GM19239 (cell line): ENCODE measurements at places on chromosomes 12 and 14.

- no peak for DNase-seq
These were observed 26.3 kb downstream of the SRGAP1 start for GRCh38 chr12:63870838-63871237.

DNA sequence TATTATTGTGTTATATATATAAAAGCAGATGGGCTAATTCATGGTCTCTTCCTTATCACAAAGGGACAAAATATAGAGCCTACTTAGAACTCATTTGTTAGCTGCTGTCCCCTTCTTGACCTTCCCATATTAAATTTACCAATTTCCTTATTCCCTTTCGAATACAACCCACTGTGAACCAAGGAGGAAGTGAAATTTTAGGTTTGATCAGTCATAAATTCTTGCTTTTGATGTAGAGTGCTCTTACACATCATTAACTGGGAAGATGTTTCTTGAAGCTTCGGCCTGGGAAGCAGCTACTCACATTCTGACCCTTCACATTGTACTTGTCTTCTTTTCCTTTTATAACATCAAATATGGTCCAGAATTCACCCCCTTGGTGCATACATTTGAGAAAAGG lies 579.0 kb downstream of the LRFN5 start:
- no peak for DNase-seq

- DNase-seq: no peak
These were observed 6.0 kb downstream of the CKB start for GRCh38 chr14:103516426-103517173.

GRCh38 chr12:128705140-128705539 lies 118.6 kb downstream of the SLC15A4 start:
- DNase-seq: no peak
